LNCaP clone FGC (cell line): ENCODE measurements at places on chromosomes 12 and 14.

GRCh38 chr12:39588348-39588747 lies 31.3 kb downstream of the ABCD2 start:
- no peak for DNase-seq

- DNase-seq: no peak
These were observed 579 bp upstream of the CLMN start for GRCh38 chr14:95320078-95320895.

DNA sequence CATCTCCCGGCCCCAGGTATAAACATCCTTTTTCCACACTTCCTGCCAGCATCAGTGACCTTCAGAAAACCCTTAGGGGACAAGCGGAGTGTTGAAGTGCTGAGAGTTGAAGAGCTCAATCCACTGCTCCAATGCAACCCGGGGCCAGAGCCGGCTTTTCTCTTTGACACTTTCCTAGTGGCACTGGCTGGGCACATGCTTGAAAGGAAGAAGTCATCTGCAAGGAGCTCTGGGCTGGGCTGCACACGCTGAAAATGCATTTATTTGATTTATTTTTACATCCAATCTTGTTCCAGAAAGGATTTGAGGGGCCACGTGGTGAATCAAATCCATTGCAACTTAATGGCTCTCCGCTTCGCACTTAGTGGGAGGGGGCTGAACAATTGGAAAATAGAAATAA lies 229.0 kb upstream of the DIO3 start:
- DNase-seq: no peak

- DNase-seq: no peak
These were observed 2.0 kb downstream of the RFLNA start for GRCh38 chr12:124296916-124297351.

DNA sequence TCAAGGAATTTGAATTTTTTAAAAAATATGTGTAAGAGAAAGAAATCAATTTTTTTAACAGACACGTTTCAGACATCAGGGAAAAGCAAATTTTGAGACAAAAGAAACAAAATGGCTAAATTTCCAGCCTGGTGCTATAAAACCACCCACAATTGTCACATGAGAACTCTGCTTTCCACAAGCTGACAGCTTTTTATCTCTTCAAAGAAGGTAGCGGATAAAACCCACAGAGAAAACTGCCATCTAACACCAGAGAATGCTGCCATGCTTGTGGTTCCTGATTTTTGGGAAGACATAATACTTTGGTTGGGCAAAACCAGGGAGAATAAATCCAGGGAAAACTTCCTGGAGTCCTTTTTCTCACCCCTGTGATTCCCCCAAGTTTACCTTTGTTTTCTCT lies 10.3 kb upstream of the ITPR2 start:
- no peak for DNase-seq

DNA sequence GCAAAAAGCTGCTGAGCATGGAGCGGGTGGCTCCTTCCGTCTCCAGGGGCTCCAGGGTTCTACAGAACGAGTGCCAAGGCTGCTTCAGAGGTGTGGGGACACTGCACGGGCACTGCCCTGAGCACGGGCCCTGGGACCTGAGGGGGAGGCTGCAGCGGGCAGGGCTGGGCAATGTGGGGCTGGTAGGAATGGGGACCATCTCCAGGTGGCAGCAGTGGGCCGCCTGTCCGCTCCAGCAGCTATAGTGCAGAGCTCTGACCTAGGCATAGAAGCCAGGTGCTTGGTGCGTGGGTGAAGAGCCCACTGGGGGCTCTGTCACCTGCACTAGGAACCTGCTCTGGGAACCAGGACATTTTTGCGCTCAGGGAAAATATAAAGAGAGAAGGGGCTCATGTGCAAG lies 22.3 kb downstream of the HDAC7 start:
- DNase-seq: no peak

GRCh38 chr14:89973234-89973823 lies 17.6 kb downstream of the TDP1 start:
- peak; percentile 40 for DNase-seq

- peak; percentile 69 for DNase-seq
These were observed 34.2 kb downstream of the CCDC88C start for GRCh38 chr14:91383439-91383838.

DNA sequence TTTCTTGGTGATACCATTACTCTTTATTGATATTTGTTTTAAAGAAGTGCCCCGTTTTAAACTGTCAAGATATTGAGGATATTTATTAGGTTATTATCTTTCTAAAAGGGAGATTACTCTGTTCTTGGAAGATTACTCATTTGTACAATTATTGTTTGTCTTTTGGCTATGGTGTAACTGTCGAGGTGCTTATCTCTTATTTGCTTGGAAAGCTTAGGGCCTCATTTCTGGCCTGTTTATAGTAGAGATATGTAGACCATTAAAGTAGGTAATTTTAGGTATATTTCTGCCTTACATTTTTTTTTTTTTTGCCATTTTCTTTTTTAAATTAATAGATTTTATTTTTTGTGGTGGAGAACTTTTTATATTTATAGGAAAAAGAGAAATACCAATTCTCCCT lies 74.2 kb downstream of the KTN1 start:
- DNase-seq: peak; percentile 56

DNA sequence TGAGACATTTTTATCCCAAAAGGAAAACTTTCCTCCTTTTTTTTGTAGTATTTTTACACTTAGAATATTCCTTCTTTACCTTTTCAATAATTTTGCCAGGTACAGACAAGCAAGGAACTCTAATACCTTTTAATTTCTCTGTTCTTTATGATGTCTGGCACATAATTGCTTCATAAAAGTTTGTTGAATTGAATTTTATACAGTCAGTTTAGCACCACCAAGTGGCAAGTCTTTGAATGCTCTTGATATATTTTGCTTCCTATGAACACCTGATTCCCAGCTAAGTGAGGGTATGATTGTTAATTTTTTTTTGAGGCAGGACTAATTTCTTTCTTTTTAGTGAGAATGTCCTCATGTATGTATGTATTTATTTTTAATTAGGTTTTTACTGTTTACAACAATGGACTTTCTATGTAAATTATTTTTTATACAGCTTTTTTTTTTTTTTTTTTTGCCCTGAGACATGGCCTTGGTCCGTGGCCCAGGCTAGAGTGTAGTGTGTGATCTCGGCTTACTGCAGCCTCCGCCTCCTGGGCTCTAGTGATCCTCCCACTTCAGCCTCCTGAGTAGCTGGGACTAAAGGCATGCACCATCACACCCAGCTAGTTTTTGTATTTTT lies 6.9 kb downstream of the TBC1D15 start:
- peak; percentile 54 for DNase-seq

- DNase-seq: no peak
These were observed 8.4 kb upstream of the OR4K13 start for GRCh38 chr14:20044243-20044642.

DNA sequence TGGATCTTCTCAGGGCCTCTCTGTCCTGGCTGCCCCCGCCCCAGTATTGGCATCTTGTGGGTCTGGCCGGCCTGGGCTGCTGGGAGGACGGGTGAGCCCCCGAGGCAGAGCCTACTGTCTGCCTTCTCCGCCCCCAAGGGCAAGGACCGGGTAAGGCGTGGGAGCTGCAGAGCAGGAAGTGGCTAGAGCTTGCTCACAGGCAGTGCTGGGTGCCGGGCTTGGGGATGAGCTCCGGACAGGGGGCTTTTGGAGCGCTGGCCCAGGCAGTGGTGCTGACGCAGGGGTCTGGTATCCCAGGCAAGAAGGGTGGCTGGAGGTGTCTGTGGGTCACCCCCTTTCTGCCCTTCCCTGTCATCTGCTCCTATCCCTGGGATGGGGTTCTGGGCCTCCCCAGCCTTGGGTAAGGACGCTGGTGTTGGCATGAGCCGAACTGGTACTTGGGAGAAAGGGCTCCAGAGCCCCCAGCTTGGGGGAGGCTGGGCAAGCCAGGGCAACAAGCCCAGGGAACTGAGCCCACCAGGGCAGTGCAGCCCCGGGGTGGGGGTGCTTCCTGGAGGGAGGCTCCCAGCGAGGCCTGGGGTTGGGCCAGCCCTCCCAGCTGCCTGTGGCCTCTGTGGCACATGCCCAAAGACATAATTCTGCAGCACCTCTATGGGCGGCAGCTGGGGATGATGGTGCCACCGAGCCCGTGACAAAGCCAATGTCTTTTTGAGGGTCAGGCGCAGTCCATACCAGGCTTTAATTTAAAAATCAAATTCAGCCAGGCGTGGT lies 126.3 kb downstream of the KIF26A start:
- DNase-seq: no peak

DNA sequence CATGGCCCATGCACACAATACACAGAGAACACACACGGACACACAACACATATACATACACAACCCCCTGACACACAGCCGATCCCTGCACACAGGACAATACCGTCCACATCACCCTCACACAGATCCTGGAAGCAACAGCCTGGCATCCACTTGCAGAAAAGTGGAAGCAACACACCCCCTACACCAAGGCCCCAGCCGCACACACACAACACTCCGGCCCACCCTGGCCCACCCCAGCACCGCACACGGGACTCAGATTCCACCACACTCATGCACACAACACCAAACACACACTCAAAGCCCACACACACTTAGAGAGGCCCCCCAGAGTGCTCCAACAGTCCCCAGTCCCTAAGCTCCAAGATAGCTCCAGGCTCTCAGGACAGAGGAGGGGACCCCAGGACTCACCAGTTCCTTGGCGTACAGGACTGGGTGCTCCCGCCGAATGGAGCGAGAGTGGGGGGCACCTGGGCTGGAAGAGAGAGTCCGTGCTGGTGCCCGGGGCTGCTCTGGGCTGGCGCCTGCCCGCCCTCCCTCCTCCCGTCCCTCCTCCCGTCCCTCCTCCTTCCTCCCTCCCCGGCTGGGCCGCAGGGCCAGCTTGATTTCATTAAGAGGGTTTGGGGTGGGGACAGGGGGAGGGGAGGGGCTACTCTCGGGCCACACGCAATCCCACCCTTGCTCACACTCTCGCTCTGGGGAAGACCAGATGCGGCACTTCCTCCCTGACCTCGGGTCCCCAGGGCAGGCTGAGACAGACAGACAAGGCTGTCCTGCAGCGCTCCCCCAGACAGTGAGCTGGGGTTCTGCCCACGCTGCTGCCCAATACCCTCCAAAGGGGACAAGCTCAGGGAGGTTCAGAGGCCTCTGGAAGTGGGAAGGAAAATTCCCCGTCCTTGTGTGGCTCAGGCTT lies at the start of gene TMEM119:
Gene TMEM119 (minus strand): TSS at position 526 of the 913 bp plus-strand sequence. CDS start 5,701 bp downstream, outside the sequence.
- no peak for DNase-seq

- DNase-seq: no peak
These were observed 115.7 kb downstream of the RASSF9 start for GRCh38 chr12:85720308-85721033.

DNA sequence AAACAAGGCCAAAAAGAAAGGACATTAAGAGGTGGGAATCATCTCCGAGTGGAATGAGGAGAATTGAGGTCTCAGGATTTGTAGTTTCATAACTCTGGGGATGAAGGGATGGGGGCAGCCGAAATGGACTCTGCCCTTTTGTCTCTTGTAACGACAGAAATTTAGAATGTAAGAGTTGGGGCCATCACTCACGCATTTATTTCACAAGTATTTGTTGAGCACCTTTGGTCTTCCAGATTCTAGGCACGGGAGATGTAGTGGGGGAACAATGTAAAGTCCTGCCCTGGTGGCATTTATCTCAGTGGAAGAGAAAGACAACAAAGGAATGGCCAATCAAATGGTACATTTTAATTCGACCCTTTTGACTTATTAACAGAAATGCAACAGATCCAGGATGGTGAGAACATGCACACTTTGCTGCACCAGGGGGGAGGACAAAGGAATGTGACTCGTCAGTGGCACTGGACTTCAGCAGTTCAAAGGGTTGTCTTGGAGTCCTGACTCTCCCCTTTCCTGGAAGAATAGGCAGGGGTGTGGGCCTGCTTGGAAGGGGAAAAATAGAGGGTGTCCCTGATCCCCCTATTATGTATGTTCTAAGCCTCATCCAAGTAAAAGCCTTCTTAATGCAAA lies 102.0 kb downstream of the TMEM30B start:
- no peak for DNase-seq

GRCh38 chr12:66066929-66067523 lies 63.5 kb downstream of the LLPH start:
- DNase-seq: no peak

- DNase-seq: no peak
These were observed 6.8 kb upstream of the DCD start for GRCh38 chr12:54654926-54655325.

DNA sequence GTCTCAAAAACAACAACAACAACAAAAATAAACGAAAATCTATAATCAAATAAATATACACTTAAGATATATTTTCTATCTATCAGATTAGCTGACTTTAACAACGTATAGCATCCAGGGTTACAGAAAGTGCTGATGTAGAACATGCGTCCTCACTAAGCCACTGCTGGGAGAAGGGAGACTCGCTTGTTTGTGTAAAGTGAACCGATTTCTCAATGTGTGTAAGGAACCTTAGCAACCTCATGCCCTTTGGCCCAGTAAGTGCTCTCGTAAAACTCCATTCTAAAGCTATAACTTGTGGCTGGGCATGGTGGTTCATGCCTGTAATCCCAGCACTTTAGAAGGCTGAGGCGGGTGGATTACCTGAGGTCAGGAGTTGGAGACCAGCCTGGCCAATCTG lies 23.8 kb downstream of the NFKBIA start:
- peak; percentile 75 for DNase-seq

DNA sequence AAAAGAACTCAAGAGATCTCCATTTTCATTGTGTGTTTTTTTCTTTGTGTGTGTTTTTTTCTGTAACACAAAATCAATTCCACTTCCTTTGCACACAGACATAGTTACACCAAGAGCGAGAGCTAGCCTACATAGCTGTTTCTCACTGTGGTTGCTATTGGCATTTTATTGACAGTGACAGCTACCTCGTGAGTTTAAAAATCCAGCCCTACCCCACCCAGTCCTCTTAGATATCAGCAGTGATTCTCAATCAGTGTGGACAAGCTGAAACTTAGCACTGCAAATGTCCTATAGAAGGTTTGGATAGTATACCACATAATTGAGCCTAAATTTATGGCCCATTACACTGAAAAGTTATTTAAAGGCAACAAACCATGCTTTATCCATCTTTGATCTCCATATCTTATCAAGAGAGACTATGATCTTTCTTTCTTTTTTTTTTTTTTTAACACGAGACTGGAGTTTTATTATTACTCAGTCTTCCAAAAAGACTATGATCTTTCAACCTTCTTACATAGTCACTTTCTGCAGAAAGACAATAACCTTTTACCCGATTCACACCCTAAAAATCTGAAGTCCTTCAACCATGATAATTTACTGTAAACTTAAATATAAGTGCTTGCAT lies 46.8 kb downstream of the ATP2B1 start:
- DNase-seq: no peak

- no peak for DNase-seq
These were observed 38.2 kb downstream of the SLC38A4 start for GRCh38 chr12:46787496-46788055.

DNA sequence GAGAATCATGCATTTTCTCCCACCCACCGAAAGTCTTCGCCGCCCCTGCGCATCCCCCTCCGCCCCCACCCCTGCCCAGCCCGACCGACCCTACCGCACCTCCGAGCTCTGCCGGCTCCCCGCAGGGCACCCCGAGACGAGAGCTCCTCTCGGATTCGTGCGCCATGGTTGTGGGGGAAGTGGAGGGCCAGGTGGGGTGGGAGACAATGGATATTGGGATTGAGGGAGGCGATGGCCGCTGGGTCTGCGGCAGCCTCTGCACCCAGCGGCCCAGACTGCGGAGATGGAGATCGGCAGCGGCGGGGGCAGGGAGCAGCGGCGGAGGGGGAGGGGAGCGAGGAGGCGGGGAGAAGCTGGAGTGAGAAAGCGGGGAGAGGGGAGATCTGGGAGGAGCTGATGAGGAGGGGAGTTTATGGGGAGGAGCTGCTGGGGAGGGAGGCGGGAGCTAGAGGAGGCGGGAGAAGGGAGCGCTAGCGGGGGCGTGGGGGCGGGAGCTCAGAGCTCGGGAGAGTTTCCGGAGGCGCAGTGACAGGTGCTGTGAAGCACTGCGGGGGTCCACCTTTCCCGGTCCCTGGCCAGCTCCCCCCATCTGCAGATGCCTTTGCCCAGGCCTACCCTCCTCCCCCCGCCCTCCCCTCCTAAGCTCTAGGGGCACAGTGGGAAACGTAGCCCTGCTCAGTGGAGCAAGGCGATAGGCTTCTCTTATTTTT lies at the start of gene SALL2:
Gene SALL2 (minus strand): TSS at position 385 of the 710 bp plus-strand sequence. CDS start 219 bp downstream, at position 166.
- DNase-seq: no peak
